ENCODE measurements at places on chromosomes 3 and 15.

DNA sequence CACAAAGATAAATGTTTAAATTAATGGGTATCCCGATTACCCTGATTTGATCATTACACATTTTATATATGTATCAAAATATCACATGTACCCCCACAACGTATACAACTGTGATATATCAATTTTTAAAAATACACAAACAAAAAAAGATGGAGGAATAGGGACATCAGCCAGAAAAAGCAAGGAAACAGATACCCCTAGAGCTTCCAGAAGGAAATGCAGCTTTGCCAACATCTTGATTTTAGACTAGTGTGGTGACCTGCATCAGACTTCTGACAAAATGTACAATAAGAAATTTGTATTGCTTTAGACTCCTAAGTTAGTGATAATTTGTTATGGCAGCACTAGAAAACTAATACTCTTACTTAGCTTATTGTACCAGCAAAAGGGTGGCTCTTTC is 483.8 kb downstream of the TUSC7 start:
- no peak for DNase-seq

- DNase-seq: no peak
These were observed 18.0 kb upstream of the TSC22D2 start for GRCh38 chr3:150390087-150390486.

- DNase-seq: peak; percentile 78
These were observed 99.2 kb upstream of the TRPM1 start for GRCh38 chr15:31200735-31201151.

DNA sequence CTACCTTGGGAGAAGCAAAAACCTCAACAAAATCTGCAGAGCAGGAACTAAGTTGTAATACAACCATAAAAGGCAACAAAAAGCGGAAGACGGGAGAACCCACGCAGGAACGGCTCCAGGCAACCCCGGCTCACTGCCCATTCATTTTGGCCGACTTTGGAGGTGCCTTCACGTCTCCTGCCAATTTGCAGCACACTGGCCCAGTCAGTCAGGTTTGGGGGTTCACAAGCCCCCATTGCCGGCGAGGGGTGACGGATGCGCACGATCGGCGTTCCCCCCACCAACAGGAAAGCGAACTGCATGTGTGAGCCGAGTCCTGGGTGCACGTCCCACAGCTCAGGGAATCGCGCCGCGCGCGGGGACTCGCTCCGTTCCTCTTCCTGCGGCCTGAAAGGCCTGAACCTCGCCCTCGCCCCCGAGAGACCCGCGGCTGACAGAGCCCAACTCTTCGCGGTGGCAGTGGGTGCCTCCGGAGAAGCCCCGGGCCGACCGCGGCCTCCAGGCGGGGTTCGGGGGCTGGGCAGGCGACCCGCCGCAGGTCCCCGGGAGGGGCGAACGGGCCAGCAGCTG is 463 bp downstream of the TERC start:
- DNase-seq: peak; percentile 52

DNA sequence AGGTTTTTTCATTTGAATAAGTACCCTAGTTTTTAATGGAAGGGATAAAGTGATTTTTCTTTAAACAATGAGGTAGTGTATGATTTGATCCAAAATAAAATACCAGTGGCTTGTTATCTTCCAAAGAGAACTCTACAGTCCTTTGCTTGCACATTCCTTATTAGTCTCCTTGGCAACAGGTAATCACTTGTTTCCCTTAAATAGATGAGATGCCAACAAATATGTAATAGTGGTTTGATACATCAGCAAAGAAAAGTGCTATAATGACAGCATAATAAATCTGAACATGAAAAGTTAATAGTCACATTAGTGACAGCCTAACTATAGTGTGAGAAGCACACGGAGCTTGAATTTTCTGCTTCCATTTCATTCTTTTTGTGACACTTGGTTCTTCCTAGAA is 360.2 kb downstream of the ZNF385D start:
- DNase-seq: no peak

DNA sequence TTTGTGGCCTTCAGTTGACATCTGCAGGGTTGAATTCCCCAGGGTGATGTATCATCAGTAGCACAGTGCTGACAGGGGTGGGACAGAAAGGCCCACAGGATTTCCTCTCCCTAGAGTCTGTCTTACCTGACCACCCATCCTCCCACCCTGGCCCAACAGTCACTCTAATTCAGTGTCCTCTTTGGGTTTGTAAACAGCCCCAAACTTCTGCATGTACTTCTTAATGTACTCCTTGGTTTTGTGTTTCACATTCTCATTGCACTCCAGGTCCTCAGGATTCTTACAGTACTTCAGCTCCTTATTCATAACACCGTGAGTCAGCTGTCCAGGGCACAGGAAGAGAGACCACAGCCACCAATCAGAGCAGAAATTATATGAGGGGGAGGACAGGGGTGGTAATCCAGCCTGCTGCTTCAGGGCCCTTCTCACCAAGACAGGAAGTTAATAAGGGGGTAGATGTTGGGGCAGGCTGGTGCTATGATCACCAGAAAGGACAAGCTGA is 37.5 kb downstream of the NBEAL2 start:
- DNase-seq: no peak

DNA sequence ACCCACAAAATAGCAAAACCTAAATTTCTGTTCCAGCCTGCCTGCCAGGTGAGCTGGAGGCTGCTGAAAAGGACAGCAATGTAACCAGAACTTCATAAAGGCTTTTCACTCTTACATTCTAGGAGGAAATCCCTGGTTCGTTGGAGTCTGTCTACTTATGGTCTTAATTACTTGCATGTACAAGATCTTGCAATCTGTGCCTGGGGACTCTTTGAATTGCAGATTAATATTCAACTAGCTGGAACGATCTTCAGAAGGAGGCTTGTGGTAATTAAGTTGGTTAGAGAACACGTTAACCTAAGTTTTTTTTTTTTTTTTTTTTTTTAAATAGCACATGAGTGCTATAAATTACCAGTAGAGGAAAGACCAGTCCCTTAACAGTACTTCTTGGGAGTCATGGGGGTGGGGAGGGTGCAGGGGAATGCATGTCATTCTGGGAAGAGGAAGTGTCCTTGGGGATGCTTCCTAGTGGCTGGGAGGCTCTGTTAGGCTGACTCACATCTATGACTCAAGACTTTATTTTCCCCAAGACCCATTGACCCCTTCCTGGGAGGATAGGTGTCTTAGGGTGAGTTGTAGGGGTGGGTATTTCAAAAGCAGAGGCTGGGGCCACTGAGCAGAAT is 139.8 kb downstream of the RAB11A start:
- DNase-seq: no peak

DNA sequence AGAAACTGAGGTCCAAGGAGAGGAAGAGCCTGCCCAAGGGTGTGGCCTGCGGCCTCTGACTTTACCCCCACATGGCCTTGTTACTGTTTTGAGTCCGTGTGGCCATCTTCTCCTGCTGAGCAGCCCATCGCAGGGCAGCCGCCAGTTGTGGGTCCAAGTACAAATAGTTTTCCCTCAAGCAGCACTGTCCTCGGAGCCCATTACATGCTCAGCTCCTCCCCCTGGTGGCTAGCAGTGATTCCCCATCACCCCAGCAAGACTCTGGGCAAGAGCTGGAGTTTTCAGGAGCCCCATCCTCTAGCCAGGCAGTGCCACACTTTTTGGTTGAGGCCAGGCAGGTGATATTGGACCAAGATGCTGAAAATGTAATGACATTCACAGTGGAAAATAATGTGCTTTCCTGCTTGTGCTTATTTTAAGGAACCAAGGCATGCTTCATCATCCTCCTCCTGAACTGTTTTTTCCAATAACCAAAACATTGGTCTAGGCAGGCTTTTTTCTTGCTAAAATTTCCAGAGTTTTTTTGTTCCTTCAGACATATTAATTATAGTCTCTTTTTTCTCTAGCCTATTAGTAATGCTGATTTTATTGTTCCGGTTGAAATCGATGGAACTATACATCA is 23.2 kb upstream of the VILL start:
- DNase-seq: peak; percentile 76

- DNase-seq: no peak
These were observed 93.2 kb downstream of the FILIP1L start for GRCh38 chr3:100020876-100021644.

DNA sequence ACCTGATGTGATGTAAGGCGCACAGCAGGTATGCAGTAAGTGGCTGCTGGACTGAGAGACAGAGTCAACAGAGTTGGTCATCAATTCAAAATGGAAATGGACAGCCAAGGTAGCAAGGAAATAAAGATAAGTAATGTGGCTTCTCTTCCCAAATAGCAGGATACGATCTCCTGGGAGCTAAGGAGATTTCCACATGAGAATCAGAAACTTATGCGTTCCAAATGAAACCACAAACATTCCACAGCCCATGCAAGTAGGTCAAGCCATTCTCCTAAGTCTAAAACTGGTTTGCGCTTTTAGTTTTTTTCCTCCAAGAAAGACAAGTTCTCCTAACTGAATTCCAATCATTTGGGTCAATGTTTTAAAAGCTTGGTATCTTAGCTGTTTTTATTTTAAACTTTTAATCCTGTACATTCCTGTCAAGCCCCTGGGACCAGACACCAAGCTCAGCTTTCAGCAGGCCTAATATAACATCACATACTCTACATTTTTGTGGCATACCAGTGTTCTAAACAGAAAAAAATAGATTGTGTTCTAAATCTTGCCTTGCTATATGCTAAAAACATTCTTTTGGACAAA is 73.7 kb upstream of the TSPAN3 start:
- DNase-seq: no peak

DNA sequence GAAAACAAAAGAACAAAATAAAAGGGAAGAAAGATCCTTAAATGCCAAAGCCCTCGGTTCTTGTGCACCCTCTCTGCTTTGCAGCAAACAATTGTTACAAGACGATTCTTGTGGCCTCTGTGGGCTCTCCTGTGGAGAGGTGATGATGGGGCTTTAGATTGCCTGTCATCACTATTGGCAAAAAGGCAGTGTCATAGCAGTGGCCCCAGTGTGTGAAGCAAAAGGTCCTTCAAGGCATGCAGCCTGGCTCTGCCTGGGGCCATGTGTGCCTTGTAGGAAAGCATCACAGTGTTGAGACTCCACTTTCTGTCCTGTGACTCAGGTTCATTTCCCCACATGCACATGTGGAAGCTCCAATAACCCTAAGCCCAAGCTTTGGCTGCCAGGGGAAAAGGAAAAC is 43.7 kb downstream of the POC1A start:
- no peak for DNase-seq

DNA sequence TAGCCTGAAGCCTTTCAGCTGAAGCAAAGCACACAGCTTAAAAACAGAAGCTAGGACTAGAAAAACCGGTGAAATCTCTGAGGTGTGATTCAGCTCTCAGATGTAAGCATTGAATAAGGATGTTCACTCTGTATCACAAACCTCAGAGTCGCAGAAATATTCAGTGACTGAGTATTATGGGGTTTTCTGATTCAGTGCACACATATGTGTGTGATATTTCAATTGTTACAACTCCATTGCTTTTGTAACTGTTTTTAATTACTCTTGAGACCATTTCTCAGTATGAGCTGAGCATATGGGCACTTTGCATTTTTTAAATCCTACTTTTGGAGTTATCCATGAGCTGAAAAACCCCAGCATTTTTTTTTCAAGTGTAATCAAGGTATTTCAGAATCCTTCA is 868.8 kb downstream of the NTRK3 start:
- no peak for DNase-seq
